ENCODE measurements at places on chromosomes 16 and 17.

GRCh38 chr16:58433569-58433951, 41.3 kb downstream of the GINS3 start:
- no peak for DNase-seq

DNA sequence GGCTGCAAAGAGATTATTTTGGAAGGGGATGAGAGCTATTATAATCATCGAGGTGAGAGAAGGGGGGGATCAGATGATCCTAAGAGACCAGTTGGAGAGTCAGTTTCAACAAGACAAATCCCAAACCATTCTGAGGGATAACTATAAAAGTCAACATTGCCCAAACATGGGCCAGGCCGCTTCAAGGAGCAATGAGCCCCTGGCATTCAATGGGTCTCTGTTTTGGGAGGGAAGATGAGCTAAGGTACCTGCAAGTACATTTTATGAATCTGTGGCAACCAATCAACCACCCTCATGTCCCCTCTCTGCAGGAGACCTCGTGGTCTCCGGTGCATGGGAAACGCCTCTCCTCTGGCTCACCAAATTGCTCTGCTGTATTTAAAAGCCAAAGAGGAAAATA, 209.9 kb upstream of the C16orf82 start:
- DNase-seq = no peak

- no peak for DNase-seq
Observed at GRCh38 chr16:10309271-10309932, 76.5 kb upstream of the ATF7IP2 start.

DNA sequence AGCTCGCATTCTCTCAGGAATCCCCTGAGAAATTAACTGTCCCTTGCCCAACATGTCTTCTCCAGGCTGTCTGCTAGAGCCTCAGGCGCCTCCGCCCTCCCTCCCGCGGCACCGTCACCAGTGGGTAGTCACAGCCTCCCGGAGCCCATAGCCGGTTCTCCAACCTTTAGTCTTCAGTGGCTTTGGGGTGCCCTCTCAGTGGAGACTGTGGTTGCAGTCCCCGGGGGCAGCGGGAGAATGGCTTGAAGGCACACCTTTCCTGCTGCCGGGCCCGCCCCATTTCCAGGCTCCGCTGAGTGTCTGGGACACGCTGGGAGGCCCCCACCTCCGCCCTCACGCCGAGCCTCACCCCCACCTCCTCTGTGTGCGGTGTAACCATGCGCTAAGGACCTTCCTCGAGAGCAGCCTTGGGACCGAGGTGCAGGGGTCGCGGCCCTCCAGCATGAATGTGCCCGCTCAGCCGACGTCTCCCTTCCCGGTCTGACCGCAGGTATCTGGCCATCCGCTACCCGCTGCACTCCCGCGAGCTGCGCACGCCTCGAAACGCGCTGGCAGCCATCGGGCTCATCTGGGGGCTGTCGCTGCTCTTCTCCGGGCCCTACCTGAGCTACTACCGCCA, 1.7 kb downstream of the GALR2 start:
- DNase-seq = no peak

DNA sequence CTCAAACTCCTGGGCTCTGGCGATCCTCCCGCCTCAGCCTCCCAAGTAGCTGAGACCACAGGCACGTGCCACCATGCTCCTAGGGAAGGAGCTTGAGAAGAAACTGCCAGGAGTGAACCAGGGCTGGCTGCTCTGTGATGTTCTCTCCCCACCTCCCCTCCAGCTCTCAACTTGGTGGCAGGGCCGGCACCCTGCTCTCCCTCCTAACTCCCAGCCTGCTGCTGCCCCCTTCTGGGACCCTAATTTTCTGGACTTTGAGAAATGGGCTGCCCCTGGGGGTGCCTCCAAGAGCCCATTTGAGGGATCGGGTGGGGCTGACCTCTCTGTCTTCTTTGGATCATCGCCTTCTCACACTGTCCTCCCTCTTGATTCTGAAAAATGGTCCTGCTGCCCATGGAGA, 14.9 kb upstream of the STAT3 start:
- peak; percentile 51 for DNase-seq

DNA sequence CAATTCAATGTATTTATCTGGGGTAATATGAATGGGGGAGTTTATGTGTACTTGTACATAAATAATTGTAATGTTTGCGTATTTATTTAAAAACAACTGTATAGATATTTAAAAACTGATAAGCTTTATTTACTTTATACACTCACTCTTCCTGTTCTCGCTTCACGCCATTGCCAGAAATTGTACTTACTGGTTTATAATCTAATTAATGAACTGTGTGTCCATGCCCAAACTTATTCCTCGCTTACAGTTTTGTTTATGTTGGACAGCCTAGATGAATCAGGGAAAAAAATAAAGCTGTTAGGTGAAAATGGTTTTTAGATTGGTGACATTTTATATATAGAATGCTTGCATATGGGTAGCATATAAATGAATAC, 30.8 kb downstream of the AATF start:
- DNase-seq = no peak

DNA sequence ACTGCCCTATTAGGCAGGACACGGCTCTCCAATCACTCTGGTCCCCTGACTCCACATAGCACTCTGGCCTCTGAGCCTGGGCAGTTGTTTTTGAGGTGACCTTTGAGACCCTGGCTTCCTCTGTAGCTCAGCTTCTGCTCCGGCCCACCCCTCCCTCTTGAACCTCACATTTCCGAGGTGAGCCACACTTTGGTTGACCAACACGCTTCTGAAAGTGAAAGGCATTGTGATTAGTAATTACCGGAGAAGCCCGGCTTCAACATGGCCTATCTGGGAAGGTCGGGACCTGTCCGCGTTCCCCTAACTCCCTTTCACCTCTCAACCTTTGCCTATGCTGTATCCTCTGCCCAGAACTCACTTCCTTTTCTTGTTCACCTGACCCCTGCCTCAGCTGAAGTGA, 10.3 kb upstream of the ITGAX start:
- DNase-seq = no peak

- DNase-seq = no peak
Observed at GRCh38 chr16:47562366-47562765, 101.2 kb downstream of the PHKB start.

GRCh38 chr17:29045734-29046472, 3.0 kb downstream of the PIPOX start:
- DNase-seq = no peak

DNA sequence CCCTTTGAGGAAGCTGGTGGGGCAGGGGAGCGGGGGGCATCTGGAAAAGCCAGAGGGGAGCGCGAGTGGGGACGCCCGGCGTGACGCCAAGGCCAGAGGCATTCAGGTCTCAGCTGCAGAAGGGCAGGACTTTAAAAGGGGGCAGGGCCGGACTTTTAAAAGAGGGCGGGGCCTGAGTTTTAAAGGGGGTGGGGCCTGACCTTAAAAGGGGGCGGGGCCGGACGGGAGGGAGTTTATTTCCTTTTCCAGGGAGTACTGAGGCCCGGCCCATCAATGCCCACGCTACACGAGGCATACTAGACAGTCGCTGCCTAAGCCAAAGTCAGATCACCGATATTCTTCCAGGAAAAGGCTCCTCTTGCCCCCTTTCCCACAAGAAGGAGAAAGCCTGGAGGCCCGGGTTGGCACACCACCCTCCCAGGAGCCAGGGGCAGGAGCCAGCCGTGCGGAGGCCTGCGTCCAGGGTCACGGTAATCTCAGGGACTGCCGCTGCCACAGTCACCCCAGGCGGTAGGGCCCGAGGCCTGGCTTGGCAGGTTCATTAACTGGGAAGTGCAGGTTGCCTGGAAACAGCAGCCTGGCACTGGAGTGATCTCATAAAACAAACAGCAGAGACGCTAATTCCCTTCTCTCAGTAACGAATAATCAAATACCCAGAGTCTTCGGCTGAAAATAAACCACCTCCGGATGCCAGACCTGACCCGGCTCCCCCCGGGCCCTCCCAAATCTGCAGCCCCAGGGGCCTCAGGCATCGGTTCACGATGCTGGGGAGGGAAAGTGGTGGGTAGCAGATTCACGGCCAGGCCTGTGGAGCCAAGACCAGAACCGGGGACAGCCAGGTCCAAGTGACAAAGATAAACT, 90.7 kb downstream of the TIMM22 start:
- no peak for DNase-seq

- no peak for DNase-seq
Observed at GRCh38 chr16:31916056-31916488, 42.5 kb downstream of the ZNF267 start.
